ENCODE measurements at places on chromosomes 6 and 20.

DNA sequence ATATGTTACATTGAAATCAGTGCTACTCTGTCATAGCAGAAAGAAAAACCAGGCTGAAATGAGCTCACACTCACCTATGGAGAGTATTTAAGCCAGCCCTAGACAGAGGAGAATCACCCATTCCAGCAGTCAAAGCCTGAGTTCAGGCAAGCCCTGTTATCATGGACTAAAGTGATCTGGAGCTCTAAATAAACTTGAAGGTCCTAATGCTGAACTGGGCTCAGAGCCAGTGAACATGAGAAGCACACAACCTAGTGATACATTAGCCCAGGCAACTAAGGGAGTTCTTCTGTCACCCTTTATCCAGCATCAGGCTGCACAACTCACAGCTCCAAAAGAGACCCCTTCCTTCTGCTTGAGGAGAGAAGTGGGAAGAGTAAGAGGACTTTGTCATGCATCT lies 425.0 kb downstream of the COL12A1 start:
- DNase-seq: no peak

- DNase-seq: no peak
Measured at GRCh38 chr6:9062596-9062995, 627.3 kb upstream of the SLC35B3 start.

- DNase-seq: no peak
Measured at GRCh38 chr20:63225082-63225454, 9.1 kb upstream of the YTHDF1 start.

DNA sequence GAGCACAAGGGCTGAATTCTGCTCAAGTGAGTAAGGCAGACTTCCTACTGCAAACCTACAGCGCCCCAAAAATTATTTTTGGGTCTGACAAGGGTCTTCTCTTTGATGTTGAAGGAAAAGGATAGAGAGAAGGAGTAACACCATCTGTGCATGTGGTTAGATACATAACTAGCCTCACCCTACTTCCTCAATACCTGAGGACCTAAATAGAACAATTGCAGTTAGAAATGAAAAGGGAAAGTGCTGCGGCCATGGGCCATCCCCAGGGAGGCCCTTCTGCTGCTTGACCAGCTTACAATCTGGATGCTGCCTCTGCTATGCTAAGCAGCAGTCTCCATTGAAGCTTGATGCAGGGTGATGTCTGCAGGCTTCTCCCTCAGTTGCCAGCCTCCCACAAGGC lies 63.2 kb upstream of the ARMH2 start:
- no peak for DNase-seq

GRCh38 chr6:43284991-43285781 lies 12.9 kb upstream of the SLC22A7 start:
- no peak for DNase-seq

DNA sequence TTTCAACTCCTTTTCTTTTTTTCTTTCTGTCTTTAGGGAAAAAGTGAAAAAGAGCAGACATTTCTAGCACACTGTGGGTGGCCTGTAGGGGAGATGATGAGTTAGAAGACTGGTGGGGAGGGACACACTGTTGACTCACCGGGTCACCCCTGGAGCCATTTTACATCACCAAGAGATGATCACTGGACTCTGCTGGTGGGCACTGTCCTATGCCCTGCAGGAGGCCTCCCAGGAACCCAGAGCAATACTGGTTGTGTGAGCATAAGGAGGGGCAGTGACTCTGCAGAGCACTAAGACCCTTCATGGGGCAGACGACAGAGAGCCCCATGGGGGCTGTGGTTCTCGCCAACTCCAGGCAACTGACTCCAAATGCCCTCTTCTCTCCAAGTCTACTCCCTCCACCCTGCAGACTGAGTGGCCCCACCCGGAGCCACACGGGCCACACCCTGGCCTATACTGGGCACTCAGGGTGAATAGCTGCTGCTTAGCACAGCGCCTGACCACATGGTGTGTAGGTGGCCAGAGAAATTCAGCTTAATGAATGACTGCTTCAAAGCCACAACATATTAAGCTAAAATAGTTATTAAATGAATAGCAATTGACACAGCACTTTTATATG lies 177.5 kb downstream of the CDC5L start:
- DNase-seq: no peak

GRCh38 chr6:22334778-22335177 lies 37.9 kb upstream of the PRL start:
- no peak for DNase-seq

- DNase-seq: no peak
Measured at GRCh38 chr6:143901885-143902750, 37.8 kb downstream of the ZC2HC1B start.

DNA sequence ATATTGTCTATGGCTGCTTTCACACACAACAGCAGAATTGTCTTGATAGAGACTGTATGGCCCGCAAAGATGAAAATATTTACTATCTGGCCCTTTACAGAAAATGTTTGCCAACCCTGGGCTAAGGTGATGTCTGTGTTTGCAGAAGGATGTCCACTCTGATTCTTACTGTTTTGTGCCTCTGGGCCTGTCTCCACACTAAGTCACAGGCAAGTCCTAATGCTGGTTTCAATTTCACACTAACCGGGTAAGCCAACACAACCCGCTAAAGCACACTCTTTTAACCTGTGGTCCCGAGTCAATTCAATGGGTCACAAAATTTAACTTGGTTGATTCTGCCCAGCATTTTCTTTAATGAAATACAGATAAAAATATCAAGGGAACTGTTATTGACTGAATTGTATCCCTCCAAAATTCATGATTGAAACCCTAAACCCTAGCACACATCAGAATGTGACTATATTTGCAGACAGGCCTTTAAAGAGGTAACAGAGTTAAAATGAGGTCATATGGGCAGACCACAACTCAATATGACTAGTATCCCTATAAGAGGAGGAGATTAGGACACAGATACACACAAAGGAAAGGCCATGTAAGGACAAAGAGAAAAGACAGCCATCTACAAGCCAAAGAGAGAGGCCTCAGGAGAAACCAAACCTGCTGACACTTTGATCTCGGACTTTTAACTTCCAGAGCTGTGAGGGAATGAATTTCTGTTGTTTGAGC lies 78.4 kb downstream of the FYN start:
- DNase-seq: no peak

- no peak for DNase-seq
Measured at GRCh38 chr6:112576423-112576822, 229.3 kb downstream of the RFPL4B start.

DNA sequence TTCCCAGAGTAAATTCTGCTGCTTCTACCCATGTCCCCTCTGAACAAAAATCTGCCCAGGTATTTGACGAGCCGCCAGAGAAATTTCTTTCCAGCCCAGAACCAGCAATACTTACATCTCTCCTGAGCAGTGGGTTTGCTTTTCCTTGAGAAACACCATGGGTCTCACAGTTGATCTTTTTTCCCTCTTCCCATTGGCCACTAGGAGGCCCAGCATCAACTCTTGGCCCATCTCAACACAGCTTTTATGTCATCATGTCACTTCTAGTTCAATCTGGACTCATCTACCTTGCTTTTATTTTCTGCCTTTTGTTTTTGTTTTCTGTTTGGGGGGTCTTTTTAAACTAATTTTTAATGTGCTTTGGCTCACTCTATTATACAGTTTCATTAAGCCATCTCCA lies 18.8 kb downstream of the MAFB start:
- DNase-seq: no peak

GRCh38 chr20:2289475-2289874 lies 6.3 kb upstream of the TGM3 start:
- DNase-seq: no peak

DNA sequence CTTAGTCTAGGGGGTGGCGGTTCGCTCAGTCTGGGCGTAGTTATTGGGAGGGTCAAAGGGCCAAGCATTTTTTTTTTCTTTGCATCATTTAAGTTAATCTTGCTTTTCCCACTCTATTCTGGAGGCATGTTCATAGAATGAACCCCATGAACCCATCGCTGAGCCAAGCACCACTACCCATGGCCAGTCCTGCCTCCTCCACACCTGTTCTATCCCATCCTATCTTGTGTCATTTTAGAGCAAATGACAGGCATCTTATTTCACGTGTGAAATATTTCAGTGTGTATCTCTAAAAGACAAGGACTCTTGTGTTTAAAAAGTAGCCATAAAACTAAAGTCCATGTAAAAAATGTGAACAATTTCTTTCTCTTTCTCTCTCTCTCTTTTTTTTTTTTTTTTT lies 13.9 kb downstream of the SRC start:
- DNase-seq: no peak
